Aorta (tissue), 5 donors: ENCODE measurements at places on chromosomes 6 and 20. TPM values are rescaled to one million over a fixed set of nuclear protein-coding genes. Genes with fewer than 3 reads are reported as not detected.

GRCh38 chr20:15296422-15296821 is 959.0 kb upstream of the FLRT3 start:
- no peak for DNase-seq

DNA sequence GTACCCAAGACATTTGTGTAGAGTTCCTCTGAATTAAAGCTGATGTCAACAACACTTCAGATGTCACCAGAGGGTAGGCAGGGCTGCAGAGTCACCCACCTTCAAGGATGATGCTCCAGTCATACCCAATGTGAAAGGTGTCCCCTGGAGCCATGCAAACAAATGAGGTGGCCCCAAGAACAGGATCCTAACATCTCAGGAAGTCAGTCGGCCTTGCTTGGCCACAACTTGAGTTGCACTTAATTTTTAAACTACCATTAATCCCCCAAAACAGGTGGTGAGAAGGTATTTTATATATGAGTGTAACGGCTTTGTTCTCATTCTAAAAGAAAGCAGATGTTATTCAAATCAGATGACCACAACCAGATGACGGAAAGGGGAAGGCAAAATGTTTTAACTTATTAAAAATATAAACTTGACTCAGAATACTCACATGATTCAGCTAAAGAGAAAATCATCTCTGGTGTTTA is 21.1 kb upstream of the SERPINB1 start:
- DNase-seq, result no peak

- no peak for DNase-seq
These were observed 125.1 kb upstream of the CARMIL1 start for GRCh38 chr6:25154034-25154596.

DNA sequence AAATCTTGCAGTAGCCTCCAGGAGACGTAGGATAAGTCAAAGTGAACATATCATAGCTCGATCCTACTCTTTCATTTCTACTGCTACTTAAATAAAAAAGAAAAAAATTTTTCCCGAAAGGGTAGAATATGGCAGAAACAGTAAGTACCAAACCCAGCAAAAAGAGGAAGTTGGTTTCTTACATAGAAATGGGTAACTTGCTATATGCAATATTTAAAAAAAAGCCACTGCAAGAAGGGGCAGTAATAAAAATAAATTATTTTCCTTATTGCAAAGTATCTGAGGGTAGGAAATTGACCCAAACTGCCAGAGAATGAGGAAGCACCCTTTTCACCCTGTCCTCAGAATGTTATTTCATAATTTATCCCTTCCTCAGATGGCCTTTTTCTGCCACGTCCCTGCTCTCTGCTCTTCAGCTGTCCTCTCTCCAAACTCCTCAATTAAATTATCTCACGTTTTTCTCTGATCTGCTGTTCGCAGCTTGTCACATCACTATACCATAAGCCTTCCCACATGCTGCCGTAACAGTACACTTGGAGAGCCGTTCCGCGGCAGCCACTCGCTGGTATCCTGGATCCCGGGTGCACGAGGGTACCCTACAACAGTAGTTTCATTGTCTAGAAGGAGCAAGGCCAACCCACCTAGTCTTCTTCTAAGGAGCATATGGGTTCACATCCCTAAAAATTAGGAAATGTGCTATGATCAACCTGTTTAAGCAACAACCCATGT is 149.6 kb downstream of the BACH2 start:
- DNase-seq, result no peak

DNA sequence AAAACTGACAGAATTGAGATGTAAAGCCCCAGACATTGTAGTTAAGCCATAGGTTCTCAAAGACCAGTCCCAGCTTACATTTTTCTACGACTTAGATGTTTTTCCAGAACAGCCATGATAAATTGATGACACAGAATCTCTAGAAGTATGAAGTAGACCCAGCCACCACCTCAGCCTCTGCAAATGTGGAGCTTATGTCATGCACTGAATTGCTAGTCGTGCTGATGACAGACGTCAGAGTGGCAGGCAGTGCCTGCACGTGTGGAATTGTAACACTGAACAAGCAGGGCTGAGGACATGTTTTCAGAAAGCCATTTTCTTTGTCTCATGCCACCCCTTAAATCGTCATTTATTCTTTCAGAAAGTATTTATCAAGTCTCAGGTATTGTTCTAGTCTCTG is 72.4 kb upstream of the TMEM181 start:
- DNase-seq, result no peak

GRCh38 chr6:89122625-89123024 is 4.8 kb upstream of the SRSF12 start:
- no peak for DNase-seq

- DNase-seq, result peak; percentile 57
These were observed 17.2 kb downstream of the TAB2 start for GRCh38 chr6:149334682-149335160.

DNA sequence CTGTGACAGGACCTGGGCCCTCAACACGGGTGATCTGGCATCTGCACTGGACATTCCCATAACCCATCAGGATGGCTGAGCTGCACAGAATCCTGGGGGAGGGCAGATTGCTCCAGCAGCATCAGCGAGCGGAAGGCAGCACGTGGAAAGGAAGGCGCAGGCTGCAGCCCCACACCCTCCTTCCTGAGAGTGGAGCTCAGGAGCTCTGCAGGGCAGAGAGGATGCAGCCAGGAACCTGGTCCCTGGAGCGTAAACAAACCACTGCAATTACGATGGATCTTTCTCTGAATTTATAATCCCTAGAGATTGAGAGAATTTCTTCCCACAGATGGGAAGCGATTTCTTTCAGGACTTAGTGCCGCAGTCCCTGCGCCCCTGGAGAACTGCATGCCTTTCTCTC is 39.7 kb upstream of the EMILIN3 start:
- no peak for DNase-seq

DNA sequence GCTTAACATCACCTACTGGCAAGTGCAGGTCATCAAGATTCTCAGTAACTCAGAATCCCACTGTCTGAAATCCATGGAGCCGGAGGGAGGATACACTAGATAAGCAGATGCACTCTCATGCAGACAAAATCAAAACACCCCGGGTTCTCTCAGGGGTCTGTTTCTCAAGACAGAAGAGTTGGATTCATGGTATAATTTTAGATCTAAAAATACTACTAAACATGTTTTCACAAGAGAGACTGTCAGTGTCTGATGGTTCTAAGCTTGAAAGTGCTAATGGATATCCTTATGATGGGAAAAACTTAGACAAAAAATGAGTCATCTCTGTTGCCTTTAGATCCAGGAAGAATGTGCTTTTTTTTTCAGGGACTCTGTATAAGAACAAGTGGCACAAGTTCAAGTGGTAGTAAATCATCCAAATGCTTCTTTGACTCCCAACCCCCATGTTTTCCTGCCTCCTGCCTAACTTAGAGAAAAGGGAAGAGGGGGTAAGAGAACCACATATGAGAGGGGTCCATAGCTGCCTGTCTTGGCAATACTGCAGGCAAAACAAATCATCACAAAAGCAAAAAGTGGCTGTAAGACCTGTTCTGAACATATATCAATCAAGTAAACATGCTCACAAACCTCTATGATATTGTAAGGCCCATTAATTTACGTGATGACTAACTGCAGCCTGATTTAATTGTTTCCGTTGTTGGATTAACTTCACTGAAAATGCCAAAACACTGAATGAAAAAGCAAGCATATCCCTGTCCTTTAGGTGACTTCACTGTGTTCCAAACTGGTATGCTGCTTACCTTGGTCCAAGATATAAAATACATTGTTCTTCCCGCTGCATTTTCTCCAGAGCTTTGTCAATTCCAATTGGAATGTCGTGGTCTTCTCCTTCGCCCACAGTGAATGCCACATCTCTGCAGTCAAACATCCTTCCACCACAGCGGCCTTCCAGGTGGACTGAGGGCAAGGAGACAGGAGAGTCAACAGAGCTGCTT is 84.0 kb upstream of the TULP1 start:
- no peak for DNase-seq

- no peak for DNase-seq
These were observed 95.8 kb downstream of the RPP40 start for GRCh38 chr6:4908062-4908461.

DNA sequence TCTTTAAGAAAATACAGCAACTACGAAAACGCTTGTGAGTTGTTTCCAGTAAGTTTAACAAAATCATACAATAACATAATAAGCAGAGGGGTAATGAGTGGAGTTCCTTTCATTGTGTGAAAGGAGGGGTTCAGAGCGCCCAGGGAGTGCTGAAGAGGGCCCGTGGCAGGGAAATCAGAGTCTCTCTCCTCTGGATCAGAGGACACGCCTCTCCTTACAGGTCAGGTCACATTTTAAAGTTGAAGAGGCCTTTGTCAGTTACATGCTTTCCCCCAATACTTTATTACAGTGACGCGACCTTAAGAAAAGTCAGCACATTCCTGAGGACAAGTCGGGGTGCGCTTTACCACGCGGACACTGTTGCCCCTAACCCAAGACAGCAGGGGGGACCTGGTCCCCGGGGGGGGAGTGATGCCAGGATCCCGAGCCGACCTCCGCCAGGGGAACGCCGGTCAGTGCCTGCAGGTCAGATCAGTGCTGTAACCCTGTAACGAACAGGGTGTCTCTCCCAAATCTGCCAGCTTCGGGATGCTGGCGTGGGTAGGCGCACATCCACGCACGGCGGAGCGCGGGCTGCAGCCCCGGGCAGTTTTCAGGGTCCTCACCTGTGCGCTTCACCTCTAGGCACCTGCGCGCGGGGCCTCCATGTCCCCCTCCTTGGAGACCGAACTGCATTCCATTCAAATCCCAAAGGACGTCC is 848 bp downstream of the DACT2 start:
- no peak for DNase-seq

- peak; percentile 95 for DNase-seq
These were observed 3.6 kb upstream of the GPSM3 start for GRCh38 chr6:32195902-32196681.

GRCh38 chr6:53910834-53911233 is 116.0 kb downstream of the LRRC1 start:
- DNase-seq, result no peak

- DNase-seq, result no peak
These were observed 157.0 kb downstream of the ADAT2 start for GRCh38 chr6:143293523-143293922.

DNA sequence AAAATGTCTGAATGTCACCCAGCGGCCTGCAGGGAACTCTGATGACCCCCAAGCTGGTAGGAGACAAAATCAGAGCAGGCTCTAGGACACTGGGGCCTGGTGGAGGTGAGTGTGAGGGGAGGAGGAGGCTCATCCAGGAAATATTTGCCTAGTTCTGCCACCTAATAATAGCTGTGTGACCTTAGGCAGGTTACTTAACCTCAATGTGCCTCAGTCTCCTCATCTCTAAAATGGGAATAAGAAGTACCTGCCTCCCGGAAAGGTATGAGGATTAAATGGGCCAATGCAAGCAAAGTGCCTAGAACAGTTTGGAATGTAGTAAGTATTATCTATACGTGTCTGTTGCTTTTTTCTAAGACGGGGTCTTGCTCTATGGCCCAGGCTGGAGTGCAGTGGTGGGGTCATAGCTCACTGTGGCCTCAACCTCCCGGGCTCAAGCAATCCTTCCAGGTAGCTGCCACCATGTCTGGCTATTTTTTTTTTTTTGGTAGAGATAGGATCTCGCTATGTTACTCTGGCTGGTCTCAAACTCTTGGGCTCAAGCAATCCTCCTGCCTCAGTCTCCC is 60.4 kb downstream of the RAB44 start:
- no peak for DNase-seq

GRCh38 chr6:5840734-5841390 is 165.9 kb downstream of the NRN1 start:
- no peak for DNase-seq

GRCh38 chr20:43800186-43800585 is 73.4 kb upstream of the GTSF1L start:
- no peak for DNase-seq

DNA sequence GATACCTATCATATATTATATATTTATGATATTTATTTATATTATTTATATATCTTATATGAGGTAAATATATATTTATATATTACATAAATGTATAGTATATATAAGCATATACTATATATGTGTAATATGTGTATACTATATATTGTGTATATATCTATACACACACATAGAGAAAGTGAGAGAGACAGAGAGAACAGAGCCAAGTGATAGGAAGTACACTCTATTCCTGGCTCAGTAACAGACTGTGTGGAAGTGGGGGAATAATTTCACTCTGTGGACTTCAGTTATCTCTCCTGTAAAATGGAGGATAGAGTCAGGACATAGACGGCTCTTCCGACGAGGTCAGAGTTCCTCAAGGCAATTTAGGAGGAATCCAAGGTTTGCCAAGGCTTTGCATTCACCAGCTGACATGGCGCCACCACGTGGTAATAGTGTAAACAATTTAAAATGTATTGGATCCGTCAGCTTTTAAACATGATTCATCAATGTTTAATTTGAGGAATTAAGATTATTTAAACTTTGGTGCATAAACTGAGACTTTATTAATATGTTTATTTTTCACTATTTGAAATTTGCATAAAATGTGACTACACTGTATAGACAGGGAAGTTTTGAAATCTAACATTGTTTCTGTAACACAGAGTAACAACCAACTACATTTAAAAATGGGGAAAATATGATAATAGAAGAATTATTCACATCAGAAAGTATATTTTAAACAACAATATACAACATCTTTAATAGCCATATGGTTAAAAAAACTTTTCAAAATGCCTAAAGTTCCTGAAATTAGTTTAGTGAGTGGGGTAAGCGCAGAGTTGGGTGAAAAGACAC is 75.4 kb upstream of the TMEM244 start:
- no peak for DNase-seq

DNA sequence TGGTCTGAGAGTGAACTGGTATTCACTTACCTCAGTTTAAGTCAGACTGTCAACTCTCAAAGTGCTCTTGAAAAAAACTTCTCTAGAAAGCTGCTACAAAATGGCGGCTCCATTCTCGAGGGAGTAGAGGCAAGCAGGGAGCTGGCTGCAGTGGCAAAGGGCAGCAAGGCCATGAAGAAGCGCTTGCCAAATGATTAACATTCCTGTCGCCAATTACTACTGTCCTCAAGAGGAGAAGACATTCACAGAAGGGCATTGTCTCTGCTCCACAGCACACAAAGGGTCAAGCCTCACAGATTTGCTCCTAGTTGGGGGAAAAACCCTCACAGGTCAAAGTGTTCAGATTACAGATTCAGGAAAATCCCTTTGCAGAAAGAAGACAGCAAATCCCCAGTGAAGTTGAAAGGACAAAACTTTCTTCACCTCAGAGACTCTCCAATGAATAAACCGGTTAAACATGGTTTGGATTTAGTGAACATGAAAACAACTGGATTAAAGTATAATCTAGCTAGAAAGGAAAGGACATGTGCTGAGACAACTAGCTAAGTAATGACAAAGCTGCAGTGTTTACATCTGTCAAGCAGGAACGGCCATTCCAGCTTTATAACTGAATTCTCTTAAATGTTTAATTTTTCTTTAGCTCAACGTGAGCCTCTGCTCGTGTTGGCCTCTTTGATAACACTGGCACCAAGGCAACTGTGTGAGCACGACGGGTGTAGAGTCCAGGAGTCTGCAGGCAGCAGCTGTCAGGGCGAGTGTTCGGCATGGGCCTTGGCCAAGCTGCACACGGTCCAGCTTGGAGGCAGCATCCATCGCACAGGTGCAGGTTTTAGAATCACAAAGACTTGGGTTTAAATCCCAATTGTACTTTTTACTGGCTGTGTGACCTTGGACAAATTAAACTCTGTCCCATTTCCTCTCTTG is 37.6 kb downstream of the NR2E1 start:
- no peak for DNase-seq

GRCh38 chr20:64222851-64223525 is 32.6 kb upstream of the PCMTD2 start:
- DNase-seq, result no peak

The COL9A1 gene
- not detected for total RNA-seq

The RAD21L1 gene
- total RNA-seq, result not detected

The HNF4A gene
- total RNA-seq, result not detected

The ZNF311 gene
- total RNA-seq, result 0.62 TPM

The KIF6 gene
- 0.39 TPM for total RNA-seq

The TNFRSF21 gene
- total RNA-seq, result 3.7 TPM

The SLC24A3 gene
- 23.9 TPM for total RNA-seq

The MCCD1 gene
- total RNA-seq, result not detected
